Mucosa of gallbladder (tissue), 1 donor: ENCODE measurements at places on chromosomes 5 and 9. TPM values are rescaled to one million over a fixed set of nuclear protein-coding genes. Genes with fewer than 3 reads are reported as not detected.

The CD74 gene
- 1,336 TPM for total RNA-seq

GRCh38 chr5:88979244-88979643, 96.3 kb upstream of the MEF2C start:
- no peak for DNase-seq

GRCh38 chr5:80705801-80706200, 51.0 kb upstream of the DHFR start:
- no peak for DNase-seq

DNA sequence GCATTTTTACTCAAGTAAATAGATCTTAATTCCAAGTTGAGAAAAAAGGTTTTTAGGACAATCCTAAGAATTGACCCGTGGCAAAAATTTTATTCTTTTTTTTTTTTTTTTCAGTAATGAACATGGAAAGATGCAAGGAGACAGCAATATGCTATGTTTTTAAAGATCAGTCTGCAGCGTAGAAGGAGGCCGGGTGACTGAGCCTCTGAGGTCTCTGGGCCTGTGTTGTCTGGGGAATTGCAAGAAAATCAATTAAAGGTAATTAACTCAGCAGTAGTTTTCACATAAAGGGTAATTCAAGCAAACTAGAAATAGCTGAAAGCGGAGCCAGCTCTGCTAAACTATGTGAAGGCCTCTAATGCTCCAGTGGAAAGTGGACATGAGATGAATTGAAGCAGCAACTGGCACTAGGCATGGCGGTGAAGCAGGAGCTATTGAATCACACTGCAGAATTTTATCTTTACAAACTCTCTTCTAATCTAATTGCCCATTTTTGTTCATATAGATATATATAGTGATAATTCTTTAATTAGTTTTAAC, 285.2 kb upstream of the ITGA1 start:
- no peak for DNase-seq

- no peak for DNase-seq
Measured at GRCh38 chr5:111320953-111321352, 96.8 kb downstream of the CAMK4 start.

The RALGPS1 gene
- total RNA-seq: 34.7 TPM

The CNTLN gene
- total RNA-seq: 5.4 TPM

GRCh38 chr5:170280011-170280493, 17.5 kb downstream of the LCP2 start:
- DNase-seq: no peak

The LECT2 gene
- not detected for total RNA-seq

GRCh38 chr5:166618526-166618925, 1672.9 kb upstream of the WWC1 start:
- DNase-seq: no peak

GRCh38 chr5:180067986-180068385, 3.6 kb downstream of the RNF130 start:
- no peak for DNase-seq

DNA sequence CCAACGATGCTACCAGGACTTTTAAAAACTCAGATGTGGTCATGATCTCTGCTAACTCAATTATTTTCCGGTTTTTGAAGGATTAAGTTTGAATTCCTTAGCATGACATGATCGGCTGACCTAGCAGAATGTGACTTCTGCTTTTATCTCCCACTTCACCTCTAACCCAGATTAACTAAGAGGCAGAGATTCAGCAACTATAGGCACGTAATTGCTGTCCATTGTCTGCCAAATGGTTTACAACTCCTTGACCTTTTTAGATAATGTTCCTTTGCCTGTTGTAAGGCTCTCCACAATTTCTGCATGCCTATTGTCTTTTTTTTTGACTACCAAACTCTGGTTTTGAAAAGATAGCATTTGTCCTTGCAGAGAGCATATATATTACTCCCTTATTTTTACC, 268.2 kb downstream of the BRINP1 start:
- no peak for DNase-seq

- no peak for DNase-seq
Measured at GRCh38 chr9:104961238-104961637, 33.3 kb upstream of the ABCA1 start.

DNA sequence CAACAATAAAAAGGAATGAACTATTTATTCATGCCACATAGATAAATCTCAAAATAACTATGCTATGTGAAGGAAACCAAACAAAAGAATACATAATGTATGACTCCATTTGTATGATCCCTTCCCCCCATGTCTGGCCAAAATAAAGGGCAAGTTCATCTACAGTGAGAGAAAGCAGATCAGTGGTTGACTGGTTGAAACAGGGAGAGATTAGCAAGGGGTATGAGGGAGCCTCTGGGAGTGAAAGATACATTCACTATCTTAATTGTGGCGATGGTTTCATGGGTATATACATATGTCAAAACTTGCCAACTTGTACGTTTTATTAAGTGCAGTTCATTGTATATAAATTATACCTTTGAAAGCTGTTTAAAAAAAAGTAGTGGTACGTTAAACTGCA, 4.8 kb downstream of the PSMD5 start:
- no peak for DNase-seq

GRCh38 chr5:101159006-101159405, 255.9 kb upstream of the ST8SIA4 start:
- DNase-seq: no peak

The ALDOB gene
- total RNA-seq: 265 TPM

GRCh38 chr5:80215523-80215922, 40.3 kb downstream of the SERINC5 start:
- no peak for DNase-seq

GRCh38 chr5:149646564-149646963, 65.3 kb downstream of the ARHGEF37 start:
- DNase-seq: no peak

The ADAMTS13 gene
- total RNA-seq: 7.1 TPM

The UBE2QL1 gene
- total RNA-seq: 1.6 TPM

GRCh38 chr5:164346785-164347630, 841.6 kb downstream of the MAT2B start:
- no peak for DNase-seq

DNA sequence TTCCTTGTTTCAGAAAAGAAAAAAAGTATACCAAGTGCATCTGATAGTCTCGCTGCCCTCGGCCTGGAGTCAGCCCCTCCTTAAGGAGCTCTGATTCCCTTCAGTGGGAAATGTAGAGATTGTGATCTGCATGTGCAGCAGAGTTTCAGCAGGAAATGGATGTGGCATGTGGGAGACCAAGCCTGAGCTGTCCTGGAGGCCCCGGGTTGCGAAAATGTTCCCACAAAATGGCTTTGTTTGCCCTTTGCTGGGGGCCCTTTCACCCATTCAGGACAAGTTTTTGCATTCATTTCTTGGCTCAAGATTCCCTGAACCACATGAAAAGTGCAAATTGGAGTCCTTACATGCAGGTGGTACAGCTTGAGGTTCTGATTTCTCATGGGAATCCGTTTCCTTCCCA, 230.9 kb downstream of the GADD45G start:
- DNase-seq: no peak

GRCh38 chr9:109046346-109046745, 33.0 kb upstream of the CTNNAL1 start:
- DNase-seq: no peak

DNA sequence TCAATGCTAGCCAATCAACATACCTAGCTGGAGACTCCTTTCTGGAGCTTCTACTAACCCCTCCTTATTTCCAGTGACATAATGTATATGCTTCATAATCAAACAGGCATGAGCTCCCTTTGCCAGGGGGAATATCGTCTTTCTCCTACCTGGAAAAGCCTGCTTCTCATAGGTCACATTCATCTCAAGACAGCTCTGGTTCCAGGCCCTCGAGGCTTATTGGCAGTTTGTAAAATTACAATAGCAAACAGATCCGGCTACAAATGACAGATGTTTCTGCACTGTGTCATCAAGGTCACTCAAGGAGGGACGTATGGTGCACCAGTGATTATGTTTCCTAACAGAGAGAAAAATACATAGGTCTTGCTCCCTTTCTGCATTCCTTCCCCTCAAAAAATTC, 140.0 kb downstream of the SAXO1 start:
- DNase-seq: no peak

The RNF38 gene
- 49.7 TPM for total RNA-seq

The OR13J1 gene
- not detected for total RNA-seq

The FOXD4L5 gene
- total RNA-seq: not detected

GRCh38 chr5:134004626-134005416, at the start of gene VDAC1:
VDAC1 (minus strand) TSS chr5:134004975; CDS start chr5:133993012, 11,963 bp downstream.
- peak; percentile 72 for DNase-seq

DNA sequence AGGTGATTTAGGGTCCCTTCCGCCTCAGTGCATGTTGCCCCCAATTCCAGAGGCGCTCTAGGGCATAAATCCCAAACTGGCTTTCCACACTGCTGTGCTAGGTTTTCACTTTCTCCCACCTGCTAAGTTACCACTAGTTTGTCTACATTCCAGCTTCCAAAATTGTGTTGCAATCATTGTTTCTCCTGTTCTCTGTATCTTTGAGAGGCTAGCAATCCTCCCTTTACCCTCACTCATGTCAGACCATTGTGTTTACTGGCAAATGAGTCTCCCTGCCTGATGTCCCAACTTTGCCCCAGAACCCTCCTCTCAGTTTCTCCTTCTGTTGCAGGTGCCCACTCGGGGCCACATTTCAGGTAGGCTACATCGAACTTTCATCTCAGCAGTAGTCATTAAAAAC, 221.3 kb downstream of the PDZD2 start:
- DNase-seq: no peak

DNA sequence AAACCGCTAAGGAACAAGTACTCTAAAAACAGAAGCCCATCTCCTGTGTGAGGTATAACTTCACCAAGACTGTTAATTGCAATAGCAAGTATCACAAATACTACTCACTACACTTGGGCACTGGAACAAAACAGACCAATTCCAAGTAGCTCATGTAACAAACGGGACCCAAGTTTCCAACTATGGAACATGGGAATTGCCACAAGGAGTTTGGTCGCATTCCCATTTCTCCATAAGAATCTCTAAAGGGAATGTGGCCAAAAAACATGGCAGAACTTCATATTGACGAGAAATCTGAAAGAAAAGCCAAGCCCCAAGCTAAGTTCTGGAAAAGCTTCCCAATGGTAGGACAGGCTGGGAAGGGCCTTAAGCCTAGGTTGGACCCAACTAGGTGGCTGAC, 162.5 kb downstream of the MAPKAP1 start:
- DNase-seq: no peak

DNA sequence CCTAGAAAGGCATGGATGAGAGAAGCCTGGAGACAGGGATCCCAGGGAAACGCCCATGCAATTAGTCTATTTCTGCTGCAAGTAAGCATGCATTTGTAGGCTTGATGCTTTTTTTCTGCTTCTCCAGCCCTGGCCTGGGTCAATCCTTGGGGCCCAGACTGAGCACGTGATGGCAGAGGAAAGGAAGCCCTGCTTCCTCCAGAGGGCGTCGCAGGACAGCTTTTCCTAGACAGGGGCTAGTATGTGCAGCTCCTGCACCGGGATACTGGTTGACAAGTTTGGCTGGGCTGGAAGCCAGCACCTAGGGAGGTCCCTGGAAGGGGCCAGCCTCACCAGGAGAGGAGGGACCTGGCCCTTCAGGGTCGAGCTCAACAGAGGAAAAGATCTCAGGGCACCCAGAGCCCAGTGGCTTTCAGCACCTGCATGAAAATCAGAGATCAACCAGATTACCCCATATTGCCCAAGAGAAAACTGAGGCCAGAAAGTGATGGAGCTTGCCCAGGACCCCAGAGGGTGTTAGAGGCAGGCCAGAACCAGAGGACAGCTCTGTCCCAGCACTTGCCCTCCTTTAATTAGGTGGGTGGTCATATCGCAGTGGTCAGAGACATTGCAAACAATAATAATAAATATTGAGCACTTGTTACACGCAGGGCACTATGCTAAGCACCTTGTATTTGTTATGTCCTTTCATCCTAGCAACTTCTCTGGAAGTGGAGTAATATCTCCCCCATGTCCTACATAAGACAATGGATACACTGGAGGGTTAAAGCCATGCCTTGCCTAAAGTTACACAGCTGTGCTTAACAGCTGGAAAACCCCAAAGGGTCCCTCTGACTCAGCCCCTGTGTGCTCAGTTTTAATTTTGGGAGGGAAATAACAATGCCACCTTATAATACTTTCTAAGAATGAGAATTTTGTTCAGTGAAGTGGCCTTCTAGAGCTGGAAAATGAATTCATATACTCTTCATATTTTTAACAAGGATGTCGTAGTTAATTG, 67.1 kb downstream of the KLF4 start:
- DNase-seq: peak; percentile 56

GRCh38 chr9:5778805-5779204, 54.1 kb downstream of the ERMP1 start:
- no peak for DNase-seq

The CXCL14 gene
- 4.7 TPM for total RNA-seq

DNA sequence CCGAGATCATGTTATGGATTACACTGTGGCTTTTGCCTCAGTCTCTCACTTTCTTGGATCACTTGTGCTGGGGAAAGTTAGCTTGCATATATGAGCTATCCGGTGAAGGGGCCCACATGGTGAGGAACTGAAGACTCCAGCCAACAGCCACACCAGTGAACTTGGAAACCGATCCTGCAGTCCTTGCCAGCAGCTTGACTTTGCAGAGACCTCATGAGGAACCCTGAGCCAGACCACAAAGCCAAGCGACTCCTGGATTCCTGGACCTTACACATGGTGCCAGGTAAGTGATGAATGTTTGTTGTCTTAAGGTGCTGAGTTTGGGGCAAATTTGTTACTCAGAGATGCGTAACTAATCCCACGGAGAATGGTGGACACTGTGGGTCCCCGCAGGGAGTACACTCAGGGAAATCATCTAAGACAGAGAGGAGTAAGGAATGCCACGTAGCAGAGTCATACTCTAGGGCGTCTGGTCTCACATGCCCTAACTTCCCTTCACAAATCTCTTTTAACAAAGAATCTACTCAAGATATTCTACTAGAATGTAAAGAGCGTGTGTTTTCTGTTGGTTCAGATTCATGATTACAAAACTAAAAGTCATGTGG, 76.5 kb upstream of the PJA2 start:
- DNase-seq: no peak

GRCh38 chr9:135474915-135475314, 4.7 kb upstream of the PPP1R26 start:
- no peak for DNase-seq

- no peak for DNase-seq
Measured at GRCh38 chr9:82492274-82492673, 503.7 kb downstream of the SPATA31D1 start.

The LHX6 gene
- total RNA-seq: 4.5 TPM

DNA sequence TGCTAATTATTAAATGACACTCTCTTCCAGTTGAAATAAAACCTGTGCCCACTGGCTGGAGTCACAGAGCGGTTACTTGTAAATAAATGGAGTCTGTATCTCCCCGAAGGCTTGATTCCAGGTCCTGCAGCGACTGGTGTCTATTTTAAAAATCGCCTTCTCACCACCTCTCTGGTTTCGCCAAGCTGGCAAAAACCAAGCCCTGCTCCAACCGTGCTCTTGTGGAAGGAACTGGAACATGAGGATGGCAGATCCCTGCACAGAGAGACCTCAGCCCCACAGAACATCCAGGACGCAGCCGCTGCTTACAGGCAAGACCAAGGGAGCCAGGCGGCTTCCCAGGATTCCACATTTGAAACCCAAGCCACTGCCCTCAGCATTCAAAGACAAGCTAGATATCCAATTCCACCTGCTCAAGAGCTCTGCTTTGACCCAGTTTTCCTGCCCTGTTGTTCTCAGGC, 15.0 kb downstream of the SEMA4D start:
- no peak for DNase-seq
